Amniotic epithelial cell (primary cell): ENCODE measurements at places on chromosomes 2 and 18.

- no peak for DNase-seq
Observed at GRCh38 chr2:132669908-132670495, at the start of gene LYPD1. Gene LYPD1, minus strand, starts transcription at chr2:132670205. Its CDS starts 273 bp downstream, at chr2:132669932.

DNA sequence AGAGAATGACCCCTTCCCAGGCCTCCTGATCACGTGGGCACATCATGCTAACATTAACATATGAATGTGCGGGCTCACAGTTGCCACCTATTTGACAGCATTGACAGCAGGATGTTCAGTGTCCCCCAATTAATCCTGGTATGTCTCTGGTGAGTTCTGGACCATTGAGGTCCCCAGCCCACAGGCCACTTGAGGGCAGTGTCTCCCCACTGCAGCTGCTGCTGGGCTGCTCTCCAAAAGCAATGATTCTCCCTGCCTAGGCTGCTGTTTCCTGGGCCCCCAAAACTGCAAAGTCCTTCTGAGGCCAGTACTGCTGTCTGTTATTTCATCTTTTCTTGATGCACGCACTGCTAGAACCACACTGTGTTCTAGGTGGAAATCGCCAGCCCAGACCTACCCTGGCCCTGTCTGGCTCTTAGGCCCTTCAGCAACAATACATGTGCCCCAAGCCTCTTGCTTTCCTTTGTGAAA is 52.7 kb upstream of the MAPK4 start:
- DNase-seq = no peak

DNA sequence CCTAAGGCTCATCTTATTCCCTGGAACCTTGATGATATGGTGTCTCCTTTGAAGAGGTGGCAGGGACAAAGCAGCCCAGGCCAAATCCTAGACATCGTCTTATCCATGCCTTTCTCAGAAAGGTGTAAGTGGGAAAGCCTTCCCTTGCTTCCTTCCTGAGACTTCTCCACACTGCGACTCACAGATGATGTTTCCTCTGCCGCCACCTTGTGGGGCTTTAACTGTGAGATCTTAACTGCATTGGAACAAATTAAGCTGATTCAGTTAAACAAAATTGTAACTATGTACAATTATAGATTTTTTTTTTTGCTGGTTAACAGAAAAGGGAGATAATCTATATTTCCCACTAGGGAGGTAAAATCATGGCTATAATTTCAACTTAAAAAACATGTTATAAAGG is 10.0 kb upstream of the GCA start:
- DNase-seq = peak; percentile 19

DNA sequence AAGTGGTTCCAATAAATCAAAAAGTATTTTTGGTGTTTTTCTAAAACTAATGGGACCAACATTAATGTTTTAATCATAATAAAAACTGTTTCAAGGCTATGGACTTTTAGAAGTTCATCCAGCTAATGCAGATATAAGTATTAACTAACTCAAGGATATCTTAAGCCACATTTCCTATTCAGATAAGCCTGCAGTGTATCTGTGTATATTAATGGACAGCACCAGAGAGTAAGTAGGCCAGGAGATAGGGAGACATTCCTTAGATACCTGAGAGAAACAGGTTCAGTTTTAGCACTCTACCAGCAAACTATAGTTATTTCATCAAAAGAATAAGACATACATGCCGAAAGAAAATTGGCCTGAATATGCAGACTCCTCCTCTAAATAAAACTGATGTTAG is 27.3 kb downstream of the PREPL start:
- DNase-seq = peak; percentile 63

GRCh38 chr2:7961550-7961949 is 720.3 kb upstream of the ID2 start:
- no peak for DNase-seq

GRCh38 chr2:223976635-223977226 is 19.5 kb downstream of the MRPL44 start:
- DNase-seq = peak; percentile 35

DNA sequence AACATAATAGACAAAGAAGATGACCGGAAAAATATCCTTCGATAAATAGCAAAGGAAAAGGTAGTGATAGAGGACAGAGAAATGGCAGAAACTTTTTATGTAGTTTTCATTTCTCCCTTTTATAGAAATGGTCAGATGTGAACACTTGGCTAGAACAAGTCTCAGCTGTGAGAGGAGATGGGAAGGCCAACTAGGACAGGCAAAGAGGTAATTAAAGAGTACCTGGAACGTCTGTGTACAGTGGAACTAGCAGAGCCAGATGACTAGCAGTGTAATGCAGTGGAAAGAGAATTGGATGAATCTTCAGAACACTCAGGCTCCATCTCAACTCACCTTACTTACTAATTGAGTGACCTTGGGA is 69.2 kb downstream of the NABP1 start:
- no peak for DNase-seq

GRCh38 chr18:41681138-41681880 is 273.7 kb upstream of the PIK3C3 start:
- peak; percentile 42 for DNase-seq

DNA sequence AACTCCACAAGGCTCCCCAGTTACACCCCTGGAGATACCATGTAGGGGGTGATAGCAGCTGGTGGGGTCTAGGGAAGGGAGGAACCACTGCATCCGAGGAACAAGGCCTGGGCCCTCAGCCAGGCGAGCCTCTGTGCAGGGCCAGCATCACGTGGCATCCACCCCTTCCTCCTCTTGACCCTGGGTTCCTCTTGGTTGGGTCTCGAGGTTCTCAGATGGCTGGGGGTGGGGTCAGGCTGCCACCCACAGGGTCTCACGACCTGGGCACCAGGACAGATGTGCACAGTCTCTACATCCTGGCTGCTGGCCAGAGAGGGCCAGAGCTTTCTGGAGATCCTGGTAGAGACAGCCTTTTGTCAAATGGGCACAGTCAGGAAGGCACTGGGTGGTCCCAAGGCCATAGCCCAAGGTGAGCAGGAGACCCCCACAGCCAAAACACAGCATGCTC is 10.4 kb downstream of the HS6ST1 start:
- DNase-seq = no peak

DNA sequence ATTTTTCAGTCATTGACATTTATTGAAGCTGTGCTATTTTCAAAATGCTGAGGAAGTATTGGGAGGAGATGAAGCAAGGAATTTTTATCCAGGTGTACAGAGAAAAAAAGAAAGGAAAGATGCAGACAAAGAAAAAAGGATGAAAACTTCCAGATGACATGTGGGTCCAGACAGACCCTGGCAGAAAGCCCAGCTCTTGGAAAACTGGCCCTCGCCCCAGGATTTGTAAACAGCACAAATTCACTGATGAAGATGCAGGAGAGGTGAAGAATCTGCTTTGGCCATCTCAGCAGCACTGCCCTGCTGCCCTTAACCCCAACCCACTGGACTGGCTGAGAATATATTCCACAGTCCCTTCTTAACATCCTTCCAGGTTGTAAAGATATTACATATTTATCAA is 12.5 kb downstream of the TACR1 start:
- no peak for DNase-seq

DNA sequence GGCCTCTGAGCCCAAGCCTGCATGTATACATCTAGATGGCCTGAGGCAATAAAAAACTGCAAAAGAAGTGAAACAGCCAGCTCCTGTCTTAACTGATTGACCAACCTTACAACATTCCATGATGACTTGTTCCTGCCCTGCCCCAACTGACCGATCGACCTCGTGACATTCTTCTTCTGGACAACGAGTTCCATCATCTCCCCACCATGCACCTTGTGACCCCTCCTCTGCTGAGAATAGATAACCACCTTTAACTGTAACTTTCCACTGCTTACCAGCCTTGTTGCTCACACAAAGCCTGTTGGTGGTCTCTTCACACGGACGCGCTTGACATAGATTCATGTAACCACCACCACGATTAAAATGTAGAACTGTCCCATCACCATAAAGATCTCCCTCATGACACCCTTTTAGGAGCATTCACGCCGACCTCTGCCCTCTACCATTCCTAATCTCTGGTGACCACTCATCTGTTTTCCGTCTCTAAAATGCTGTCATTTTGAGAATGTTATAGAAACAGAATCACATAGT is 120.1 kb upstream of the REV1 start:
- DNase-seq = peak; percentile 13

GRCh38 chr2:120638450-120638849 is 97.2 kb upstream of the GLI2 start:
- no peak for DNase-seq

DNA sequence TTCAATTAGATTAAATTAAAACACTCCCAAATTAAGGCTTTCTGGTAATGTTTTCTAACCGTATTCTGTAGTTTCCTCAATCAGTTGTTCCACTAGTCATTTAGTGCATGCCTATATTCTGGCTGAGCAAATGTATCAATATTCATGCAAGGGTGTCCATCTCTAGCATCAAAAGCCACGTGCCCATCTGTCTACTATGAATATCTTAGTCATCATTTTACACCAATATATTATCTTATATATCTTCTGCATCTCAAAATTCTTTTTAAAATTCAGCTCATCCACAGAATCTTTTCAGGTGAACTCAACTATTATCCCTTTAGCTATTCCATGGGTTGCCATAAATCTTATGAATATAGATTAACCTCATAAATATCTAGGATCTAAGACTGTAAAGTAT is 488.2 kb downstream of the PARD3B start:
- DNase-seq = no peak
